Activated naive CD4-positive, alpha-beta T cell treated with anti-CD3 and anti-CD28 coated beads, Interleukin-2, amount 50 U/mL, for 72 hours (primary cell): ENCODE measurements at places on chromosomes 3 and 15.

- no peak for DNase-seq
These were observed 47.9 kb upstream of the CCDC80 start for GRCh38 chr3:112688819-112689218.

GRCh38 chr15:78921940-78922339 is 22.9 kb downstream of the CTSH start:
- DNase-seq: no peak

GRCh38 chr3:69236812-69237707 is 114.7 kb upstream of the LMOD3 start:
- no peak for DNase-seq

GRCh38 chr3:4813909-4814304 is 165.3 kb upstream of the BHLHE40 start:
- no peak for DNase-seq

- DNase-seq: peak; percentile 3
These were observed 1.0 kb downstream of the CGGBP1 start for GRCh38 chr3:88057630-88058305.

DNA sequence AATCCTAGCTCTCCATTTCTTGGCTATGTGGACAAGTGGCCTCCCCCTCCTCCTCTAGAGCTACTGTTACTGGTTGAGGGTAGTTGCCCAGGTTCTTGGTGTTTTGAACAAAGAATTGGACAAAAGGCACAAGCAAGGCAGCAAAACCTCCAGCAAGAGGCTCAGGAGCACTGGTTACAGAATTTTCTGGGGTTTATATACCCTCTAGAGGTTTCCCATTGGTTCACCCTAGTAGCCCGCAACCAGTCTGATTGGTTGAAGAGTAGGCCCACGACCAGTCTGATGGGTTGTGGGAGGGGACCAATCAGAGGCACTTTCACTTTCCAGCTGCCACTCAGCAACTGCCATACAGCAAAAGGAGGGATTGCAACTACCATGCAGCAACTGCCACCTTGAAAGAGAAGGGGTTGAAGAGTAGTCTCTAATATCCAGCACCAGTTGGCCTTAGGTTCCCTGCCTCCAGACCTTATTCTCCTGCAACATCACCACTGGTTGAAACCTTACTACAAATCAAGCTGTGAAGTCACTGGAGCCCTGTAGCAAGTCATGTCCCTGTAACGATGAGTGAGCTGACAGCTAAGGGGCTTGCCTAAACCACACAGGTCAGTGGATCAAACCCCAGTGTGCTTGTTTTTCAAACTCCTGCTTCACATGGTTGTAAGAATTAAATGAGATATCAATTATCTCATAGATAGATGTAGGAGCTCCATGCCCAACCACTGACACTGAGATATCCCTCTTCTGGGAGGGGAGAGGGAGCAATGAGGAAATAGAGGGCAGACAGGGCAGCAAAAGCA is 2.9 kb upstream of the C15orf39 start:
- DNase-seq: peak; percentile 25
